Epithelial cell of proximal tubule (primary cell): ENCODE measurements at places on chromosomes 3 and 15.

GRCh38 chr15:88331291-88331690, 74.8 kb upstream of the NTRK3 start:
- DNase-seq, result no peak

GRCh38 chr3:59798372-59799086, 748.7 kb upstream of the CFAP20DC start:
- DNase-seq, result no peak

DNA sequence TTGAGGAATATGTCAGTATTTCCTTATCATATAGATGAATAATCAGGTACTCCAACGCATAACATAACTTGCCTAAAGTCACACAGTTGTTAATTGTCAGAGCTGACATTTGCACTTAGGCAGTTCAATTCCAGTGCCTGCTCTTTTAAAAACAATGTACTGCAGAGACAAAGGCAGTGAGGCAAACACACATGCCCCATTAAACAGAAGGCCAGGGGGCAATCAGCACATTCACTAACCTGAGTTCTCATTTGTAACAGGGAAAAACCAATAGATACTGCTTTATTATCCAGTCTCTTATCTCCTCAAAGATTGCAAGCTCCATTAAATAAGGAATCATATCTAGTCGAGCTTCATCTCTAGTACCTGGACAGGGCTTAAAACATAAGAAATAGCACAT, 1017.4 kb downstream of the SQOR start:
- no peak for DNase-seq

GRCh38 chr3:53802256-53802880, 43.9 kb downstream of the CHDH start:
- DNase-seq, result no peak

GRCh38 chr3:138070006-138070405, 45.4 kb downstream of the DZIP1L start:
- DNase-seq, result no peak

GRCh38 chr15:63072023-63072650, 29.6 kb downstream of the TPM1 start:
- DNase-seq, result no peak

- DNase-seq, result no peak
Measured at GRCh38 chr15:41797201-41797944, 23.1 kb downstream of the MAPKBP1 start.

DNA sequence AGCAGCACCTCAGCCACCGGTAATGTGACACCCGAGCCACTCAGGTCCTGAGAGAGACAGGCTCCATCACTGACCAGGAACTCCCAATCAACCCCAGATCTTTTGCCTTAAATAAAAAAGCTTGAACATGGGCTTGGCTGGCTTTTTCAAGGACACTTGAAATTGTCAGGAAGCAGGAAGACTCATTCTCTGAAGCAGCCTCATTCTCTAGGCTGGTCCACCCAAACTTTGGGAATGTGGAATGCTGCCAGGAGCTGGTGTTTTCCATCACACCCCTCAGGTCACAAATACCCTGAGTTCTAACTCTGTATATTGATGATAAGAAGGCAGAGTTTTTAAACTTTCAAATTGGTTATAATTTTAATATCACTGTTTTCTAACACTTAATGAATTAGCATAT, 17.0 kb downstream of the CXCR6 start:
- no peak for DNase-seq

DNA sequence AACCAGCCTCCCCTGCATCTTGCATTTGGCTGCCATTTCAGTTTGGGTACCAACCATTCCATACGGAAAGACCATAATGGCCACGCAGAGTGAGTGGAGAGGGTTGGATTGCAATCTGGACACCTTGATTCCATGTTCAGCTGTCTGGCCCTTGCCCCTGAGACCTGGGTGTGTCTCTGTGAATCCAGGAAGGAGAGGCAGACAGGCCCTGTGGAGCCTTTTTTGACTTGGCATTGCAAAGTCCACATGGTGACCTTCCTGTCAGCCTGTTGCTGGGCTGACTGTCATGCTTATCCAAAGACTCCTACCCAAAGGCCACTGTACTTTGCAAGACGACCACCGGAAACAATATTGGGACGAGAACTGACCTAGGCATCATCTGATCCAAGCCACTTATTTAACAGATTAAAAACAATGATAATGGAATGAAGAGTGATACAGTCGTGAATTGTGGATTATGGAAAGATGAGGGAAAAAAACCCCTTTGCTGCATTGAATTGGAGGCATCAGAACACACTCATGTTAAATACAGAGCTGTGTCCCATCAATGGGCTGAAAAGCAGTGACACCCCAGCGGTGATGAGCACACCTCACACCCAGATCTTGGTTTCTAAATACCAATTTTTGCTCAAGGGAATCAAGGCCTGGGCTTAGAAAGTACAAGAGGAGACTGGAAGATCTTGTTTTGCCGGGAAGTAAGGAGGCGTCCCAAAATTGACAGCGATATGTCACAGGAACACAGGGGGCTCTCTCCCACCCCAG, 86.0 kb downstream of the LRRK1 start:
- no peak for DNase-seq

GRCh38 chr3:58008141-58009025, at the start of gene FLNB:
FLNB (plus strand) TSS chr3:58008422; CDS start chr3:58008565, 143 bp downstream.
- DNase-seq, result no peak

GRCh38 chr3:193593668-193594030, 641 bp downstream of the OPA1 start:
- DNase-seq, result no peak

DNA sequence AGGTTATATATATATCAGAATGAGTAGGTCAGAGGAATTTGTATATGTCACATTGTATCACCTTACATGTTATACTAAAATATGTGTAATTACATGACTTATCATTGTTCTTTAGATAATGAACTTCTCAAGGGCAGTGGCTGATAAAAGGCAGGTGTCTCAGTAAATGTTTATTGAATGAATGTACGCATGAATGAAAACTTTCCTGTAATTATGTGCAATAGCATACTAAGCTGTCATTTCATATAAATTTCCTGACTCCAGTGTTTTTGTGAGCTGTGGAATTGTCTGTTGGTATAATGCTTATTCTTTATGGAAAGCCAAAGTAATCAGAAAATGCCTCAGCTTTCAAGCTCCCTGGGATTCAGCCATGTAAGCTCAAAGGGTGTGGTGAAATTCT, 4.2 kb downstream of the TBC1D23 start:
- no peak for DNase-seq

DNA sequence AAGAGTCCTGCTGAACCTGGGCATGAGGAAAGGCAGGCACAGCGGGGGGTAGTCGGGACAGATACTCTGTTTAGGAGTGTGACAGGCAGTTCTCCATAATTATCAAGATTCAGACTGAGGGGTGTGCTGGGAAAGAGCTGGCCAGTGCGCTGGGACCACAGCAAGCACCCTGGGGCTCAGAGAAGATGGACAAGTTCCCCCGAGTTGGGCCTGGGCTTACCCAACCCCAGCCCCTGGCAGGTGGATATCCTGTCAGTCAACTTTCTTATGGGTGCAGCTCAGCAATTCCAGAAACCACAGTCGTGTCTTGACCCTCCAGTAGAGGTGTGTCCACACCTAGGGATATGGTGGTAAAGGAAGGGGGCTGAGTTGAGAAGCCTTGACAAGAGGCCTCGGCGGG, 49.2 kb upstream of the PRR20G start:
- no peak for DNase-seq

GRCh38 chr3:63895422-63896189, 16.6 kb downstream of the SCAANT1 start:
- no peak for DNase-seq

DNA sequence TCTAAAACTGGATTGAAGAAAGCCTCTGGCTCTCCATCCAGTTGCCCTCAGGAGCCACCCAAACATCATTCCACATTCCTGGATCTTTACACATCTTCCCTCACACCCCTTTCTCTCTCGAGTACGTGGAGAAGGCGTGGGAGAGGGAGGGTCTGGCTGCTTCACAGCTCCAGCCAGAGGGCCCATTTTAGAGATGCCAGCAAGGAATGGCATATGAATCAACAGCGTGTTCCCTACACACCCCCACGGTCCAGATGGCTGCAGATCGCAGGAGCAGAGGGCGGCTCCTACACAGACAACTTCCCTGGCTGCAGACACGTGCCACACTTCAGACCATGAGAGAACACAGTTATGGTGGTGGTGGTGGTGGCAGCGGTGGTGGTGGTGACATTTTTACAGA, 280.1 kb downstream of the ERC2 start:
- DNase-seq, result no peak

DNA sequence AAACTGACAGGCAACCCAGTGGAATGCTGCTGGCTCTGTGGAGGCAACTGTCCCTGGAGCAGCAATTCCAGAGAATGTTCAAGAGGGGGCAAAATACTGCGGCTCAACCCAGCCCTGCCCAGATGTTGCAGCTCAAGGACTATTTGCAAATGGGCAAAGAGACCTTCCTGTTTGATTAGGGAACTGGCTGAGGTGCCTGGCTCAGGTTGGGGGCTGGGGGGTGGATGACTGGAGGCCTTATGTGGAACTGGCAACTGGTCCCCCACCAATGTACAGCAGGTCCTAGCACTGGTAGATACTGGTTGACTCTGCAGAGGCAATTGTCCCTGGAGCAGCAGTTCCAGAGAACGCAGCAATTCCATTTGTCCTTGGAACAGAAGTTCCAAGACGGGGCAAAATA, 302.5 kb downstream of the ZPLD1 start:
- no peak for DNase-seq

DNA sequence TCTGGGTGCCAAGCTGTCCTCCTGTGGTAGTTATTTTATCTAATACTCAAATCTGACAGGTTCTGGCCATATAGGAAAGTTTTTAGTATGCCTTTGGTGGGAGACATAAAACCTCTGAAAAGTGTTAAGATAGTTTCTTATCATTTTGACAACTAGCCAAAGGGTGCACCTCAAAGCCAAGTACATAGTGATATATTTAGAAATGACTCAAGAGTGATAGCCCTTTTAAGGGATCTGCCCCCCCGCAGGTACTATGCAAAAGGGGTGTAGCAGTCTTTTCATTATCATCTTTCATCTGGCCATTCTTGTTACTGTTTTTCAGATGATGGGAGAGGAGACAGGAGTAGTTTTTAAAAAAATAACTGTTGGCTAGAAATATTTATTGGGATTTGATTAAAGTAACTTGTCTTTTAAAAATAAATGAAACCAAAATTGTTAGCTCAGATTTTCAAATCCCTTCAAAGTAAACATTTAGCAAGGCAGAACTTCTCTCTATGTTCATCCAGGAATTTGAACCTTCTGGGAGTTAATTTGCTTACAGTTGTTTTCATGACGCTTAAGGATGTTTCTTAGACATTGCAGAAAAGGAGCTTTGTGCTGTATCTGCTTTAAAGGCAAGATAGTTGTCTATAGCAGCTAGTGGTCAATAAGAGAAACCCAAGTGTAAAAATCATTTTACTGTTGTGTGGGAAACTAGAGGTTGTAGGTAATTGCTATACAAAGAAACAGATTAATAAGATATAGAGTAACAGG, 5.1 kb downstream of the PHLDB2 start:
- no peak for DNase-seq

- DNase-seq, result no peak
Measured at GRCh38 chr3:63990204-63990603, 33.1 kb downstream of the PSMD6 start.

- DNase-seq, result no peak
Measured at GRCh38 chr3:47685037-47685436, 96.7 kb downstream of the SMARCC1 start.
